ENCODE measurements at places on chromosomes 16 and 17.

DNA sequence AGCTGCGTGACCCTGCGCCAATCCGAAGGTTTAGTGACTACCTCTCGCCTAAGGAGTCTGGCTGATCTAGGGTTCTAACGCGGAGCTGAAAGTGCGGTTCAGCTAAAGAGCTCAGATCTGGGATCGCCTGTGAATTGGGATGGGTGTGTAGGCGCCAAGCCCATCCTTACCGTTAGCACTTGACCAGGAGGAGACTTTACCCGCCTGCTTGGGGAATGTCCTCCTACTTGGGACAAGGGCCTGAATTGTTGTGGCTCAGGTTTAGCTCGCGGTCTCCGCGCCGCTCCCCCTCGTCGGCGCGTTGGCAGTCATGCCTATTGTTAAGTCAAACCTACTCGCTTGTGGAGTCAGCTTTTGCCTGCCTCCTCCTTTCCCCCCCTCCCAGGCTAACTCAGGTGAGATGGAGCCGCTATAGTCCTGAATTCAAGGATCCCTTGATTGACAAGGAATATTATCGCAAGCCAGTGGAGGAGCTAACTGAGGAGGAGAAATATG is 480 bp downstream of the MRPS7 start:
- peak; percentile 18 for DNase-seq

- no peak for DNase-seq
Measured at GRCh38 chr16:4626396-4626795, 1.8 kb downstream of the MGRN1 start.

GRCh38 chr17:33198954-33199353 is 94.1 kb downstream of the ASIC2 start:
- no peak for DNase-seq

DNA sequence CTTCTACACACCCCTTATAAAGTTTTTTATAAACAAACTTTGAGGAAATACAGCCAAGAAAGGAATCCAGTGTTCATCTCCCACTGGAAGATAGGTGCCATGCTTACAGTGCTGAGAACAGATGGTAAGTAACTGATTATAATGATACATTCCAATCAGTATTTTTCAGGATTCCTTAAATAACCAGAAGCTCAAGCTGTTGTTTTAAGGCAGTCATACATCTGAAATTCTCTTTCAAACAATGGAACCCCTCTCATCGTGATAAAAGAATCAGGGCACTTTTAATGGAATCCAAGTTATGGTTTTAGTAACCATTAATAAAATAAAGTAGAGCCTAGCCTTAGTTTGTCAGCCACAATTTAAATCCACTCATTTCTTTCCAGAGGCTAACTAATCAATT is 56.1 kb upstream of the STAC2 start:
- no peak for DNase-seq

DNA sequence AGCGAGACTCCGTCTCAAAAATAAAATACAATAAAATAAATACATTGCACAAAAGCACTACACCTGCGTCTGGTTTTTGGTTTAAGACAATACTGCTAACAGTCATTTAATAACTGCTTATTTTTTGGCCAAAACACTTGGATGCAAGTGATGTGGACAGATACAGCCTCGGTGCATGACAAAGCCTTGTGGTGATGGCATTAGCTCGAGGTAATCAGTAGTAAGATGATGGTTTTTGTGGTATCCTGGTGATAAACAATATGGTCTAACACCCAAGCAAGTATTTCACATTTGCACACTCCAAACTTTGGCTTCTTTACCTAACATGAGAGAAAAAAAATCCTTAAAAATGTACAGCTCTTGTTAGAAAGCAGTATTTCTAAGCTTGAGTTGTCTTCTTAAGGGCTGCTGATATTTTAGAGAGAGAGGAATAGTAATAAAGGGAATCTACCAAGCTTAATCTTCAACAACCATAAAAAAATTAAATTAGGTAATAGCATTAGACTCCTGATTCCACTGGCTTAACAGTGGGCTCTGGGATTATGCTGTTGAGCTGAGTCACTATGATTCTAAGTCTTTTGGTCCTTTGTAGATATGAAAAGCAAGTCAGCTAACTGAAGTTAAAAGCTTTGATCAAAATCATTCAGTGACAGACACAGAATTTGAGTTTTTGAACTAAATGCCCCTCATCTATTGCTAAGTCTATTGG is 111.1 kb downstream of the VPS53 start:
- no peak for DNase-seq

GRCh38 chr17:9557857-9558256 is 17.8 kb downstream of the STX8 start:
- no peak for DNase-seq

DNA sequence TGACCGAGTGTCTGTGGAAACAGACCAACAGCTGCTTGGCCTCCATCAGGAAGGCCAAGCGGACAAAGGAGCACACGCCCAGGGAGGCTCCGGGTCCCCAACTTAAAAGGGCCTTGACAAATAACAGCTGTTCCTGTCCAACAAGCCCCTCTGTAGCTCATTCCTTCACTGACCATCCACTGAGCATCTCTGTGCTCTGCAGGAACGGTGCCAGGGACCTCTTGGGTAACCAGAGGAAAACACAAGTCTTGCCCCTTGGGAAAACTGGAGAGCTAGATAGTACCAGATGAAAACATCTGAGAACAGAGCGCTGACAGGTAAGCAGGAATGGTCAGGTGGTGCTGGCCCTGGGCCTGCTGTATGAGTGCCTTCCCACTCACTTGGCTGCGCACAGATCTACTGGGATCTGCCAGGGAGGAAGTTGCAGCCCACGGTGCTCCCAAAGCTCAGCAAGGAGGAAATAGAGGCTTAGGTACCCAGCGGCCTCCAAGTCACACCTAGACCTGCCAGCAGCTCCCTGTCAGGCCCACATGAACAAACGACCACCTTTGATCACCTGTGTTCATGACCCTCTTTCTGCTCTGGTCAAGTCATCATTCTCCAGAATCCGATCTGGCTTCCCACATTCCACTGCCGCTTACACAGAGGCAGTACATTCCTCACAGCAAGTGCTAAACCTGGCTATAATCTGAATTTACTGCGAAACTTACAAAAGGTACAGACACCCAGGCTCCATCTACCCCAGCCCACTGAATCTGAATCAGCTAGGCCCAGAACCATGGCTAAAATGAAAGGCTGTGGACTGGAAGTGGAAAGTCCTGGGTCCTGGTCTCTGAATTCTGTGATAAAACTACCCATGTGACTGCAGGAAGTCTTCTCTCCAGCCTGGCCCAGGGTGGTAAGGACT is 12.5 kb downstream of the DCAKD start:
- no peak for DNase-seq

GRCh38 chr17:34285286-34285792 is at the start of gene CCL11:
Gene CCL11 (plus strand): TSS chr17:34285742. CDS start chr17:34285809, 67 bp downstream.
- no peak for DNase-seq

- DNase-seq, result no peak
Measured at GRCh38 chr16:88867581-88868246, 1.3 kb upstream of the PABPN1L start.

GRCh38 chr16:74183601-74184360 is 112.8 kb upstream of the PSMD7 start:
- no peak for DNase-seq

GRCh38 chr16:17359788-17360390 is 110.9 kb downstream of the XYLT1 start:
- DNase-seq, result peak; percentile 63

DNA sequence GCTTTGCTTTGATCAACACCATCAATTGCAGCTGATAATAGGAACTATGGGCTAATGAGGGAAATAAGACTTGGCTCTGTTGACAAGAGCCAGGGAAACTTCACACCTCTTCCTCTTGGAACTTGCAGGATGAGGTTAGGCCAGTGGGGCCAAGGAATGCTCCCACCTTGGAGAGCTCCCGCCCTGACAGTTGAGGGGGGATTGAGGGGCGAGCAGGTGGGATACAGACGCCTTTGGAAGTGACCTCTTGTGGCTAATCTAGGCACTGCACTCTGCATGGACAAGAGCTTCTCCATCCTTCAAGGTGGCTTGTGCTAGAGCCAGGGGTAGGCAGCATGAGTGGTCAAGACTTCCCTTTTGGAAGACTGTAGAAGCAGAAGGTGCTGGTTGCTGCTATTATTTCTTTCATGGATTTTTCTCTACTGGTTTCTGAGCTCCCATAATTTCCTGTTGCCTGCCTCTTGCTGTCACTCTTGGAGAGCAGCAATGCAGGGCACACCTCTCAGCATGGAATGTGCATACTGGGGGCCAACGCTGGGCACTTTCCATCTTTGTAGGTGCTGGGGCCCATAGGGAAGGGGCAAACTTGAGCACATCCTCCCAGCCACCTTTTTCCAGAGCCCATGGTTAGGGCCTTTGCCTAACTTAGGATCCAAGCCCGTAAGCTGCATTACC is 2.3 kb upstream of the PHF12 start:
- DNase-seq, result peak; percentile 63

GRCh38 chr17:35314415-35315216 is 58.8 kb downstream of the SLFN11 start:
- no peak for DNase-seq

DNA sequence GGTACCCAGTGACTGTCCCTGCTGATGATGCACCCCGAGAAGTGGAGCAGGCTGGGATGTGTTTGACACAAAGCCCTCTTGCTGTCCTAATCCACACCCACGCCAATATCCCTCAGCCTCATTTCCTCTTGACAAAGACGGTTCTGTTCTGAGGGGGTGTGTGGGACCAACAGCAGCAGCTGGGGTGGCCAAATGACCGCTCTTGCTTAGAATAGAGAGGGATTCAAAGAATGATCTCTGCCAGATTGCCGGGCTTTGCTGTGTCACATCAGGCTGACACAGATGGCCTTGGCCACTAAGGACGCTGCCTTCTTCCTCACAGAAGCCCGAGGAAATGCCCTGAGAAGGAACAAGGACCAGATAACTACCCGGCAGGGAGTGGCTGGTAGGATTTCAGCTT is 250.7 kb downstream of the NTN1 start:
- no peak for DNase-seq

DNA sequence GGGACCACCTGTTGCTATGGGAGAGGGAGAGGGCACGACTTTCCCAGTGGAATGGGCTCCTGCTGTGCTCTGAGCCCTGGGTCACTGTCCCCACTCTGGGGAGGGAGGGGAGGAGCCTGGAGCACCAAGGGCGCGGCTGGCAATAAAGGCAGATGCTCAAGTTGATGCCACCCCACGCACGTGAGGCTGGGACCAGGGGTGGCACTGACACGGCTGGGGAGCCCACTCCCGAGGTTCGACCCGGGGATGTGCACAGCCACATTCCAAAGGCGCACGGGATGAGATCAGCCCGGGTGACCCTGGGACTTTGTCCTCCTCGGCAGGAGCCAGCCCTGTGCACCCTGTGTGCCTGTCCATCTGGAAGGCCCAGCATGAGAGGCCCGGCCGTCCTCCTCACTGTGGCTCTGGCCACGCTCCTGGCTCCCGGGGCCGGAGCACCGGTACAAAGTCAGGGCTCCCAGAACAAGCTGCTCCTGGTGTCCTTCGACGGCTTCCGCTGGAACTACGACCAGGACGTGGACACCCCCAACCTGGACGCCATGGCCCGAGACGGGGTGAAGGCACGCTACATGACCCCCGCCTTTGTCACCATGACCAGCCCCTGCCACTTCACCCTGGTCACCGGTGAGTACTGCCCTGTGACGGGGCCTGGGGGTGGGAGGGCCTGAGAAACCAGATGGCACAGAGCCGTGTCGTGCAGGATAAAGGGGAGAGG is at the start of gene ENPP7:
ENPP7 (plus strand) TSS at position 175 of the 715 bp plus-strand sequence; CDS start at position 372, 197 bp downstream.
- no peak for DNase-seq

DNA sequence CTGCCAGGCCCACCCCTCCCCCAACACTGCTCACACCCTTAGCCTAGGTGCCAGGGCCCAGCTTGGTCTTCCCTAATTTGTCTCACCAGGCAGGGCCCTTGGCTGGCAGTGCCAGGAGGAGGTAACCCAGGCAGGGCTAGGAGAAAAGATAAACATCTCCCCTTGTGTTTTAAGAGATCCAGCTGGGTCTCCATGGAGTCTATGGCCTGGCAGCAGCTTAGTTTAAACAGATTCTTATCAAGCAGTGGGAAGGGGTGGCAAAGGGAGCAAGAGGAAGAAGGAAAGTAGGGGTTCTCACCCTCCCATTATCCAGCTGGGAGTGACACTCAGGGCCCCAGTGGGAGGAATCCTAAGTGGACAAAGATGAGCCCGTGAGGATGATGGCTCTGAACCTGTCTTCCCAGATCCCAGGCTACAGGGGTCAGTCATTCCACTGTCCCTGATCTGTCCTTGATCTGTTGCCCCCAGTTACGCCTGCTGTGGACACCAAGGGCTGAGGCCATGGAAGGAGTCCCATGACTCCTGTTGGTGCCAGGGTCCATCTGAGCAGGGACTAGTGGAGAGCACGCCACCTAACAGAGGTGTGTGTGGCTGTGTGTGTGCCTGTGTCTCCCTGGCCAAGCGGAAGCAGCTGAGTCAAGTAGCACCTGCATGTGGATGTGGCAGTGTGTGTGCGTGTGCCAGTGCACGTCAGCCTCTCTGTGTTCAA is 47.4 kb upstream of the MEIOC start:
- no peak for DNase-seq

- DNase-seq, result peak; percentile 72
Measured at GRCh38 chr16:55257966-55258613, 65.9 kb upstream of the IRX6 start.

GRCh38 chr16:11354733-11355574 is 9.7 kb downstream of the RMI2 start:
- DNase-seq, result peak; percentile 89

GRCh38 chr16:28981517-28981916 is 3.3 kb upstream of the LAT start:
- peak; percentile 40 for DNase-seq

GRCh38 chr16:9378876-9379275 is 287.4 kb downstream of the HAPSTR1 start:
- no peak for DNase-seq

DNA sequence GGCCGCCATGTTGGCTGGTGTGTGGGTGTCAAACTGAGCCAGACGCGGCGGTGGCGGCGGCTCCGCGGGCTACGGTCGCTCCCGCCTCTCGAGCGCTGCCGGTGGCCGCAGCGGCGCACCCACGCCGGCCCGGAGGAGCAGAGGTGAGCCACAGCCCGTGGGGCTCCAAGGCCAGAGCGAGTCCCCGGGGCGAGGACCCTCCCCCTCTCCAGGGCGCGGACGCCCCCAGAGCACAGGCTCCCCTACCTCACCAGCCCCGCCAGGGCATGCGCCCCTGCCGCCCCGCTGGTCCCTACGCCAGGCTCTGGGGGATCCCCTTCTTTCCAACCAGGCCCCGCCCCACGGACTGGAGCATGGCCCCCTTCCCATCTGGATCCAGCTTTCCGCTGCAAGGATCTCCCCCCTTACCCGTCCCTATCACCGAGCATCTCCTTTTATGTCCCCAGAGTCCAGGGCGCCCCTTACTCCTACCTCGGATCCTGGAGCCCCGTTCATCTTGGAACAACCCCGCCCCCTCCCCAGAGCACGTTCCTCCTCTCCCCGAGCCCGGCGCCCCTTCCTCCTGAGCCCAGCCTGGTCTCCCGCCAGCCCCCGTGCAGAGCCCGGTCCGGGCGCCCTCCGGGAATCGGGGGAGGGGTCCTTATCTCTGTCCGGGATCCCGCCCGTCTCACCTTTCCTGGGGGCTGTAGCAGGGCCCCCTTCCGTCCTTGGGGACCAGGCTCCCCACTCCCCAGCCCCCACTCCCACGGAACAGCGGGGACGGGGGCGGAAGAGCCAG is 412 bp downstream of the EPN2 start:
- peak; percentile 2 for DNase-seq

GRCh38 chr16:56607109-56607618 is 1.2 kb upstream of the MT2A start:
- no peak for DNase-seq

All from activated T-cell treated with anti-CD3 and anti-CD28 coated beads, Interleukin-2, amount 50 U/mL, for 72 hours (primary cell).